SW 1271 (cell line): ENCODE measurements at places on chromosomes 13 and 19.
A peak's percentile ranks its signal among the peaks of the same experiment; 100 is the strongest.

- no peak for DNase-seq
Measured at GRCh38 chr19:18897094-18898029, 1.4 kb upstream of the CERS1 start.

DNA sequence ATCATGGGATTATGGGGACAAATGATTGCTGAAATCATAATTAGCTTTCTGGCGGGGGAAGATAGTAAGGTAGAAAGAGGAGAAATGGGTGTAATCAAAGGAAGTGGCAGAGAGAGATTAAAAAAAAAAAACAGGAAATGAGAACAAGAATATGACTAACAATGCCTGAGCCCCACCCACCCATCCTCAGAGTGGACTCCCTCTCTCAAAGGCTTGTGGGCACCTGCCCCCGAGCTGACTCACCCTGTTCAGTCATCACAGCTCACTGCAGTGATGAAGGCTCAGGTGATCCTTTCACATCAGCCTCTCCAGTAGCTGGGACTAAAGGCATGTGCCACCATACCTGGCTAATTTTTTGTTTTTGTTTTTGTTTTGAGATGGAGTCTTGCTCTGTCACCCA is 26.4 kb upstream of the TPT1 start:
- peak; percentile 84 for DNase-seq

GRCh38 chr13:57552437-57552836 is 79.1 kb upstream of the PCDH17 start:
- DNase-seq = no peak

- DNase-seq = no peak
Measured at GRCh38 chr13:29572575-29572974, 22.9 kb downstream of the SLC7A1 start.

DNA sequence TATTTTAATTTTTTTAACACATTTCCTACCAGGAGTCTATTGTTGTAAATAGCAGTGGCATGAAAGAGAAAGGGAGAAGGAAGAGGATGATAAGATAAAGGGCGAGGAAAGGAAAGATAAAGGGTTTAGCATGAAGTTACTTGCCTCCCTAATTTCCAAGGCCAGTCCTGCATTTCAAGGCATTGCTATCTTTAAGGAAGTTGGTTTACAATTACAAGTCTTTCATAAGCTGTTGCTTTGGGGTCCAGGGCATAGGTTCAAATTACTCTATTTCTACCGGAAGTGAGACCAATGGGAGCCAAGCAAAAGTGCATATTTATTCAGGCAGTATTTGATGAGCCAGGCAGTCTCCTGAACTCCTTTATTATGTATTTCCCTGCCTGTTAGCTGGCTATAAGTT is 27.7 kb upstream of the UBL3 start:
- DNase-seq = no peak

DNA sequence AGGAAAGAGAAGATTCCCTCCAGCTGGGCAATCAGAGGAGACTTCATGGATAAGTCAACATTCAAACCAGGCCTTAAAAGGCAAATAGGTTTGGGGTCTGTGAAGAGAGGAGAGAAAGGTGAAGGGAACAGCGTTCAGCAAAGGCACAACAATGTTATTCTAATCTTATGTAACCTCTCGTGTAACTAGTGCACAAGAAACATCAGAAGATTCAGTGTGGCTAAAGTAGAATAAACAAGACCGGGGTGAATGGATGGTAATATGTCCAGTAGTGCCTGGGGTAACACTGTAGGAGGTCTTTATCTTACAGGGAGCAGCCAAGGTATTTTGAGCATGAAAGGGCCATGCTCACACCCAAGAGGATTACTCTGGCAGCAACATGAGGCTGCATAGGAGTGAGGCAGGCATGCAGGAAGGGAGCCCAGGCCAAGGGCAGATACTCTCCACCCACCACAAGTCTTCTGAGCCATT is 24.1 kb downstream of the LHFPL6 start:
- DNase-seq = no peak

DNA sequence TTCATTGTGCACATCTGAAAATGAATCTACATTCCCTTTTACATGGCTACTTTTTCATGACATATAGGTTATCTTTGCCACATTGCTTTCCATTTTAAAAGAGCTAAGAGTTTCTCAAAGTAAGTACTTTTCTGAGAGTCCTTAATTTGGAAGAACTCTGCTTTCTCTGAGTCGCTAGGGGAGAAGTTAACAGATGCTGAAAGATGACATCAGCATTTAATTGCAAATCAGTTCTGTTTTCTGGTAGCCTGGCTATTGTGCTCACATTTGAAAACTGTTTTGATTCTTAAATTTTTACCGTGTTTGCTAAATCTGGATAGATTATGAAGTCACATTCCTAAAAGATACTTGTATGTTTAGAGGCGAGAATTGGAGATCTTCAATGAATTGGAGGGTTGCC is 107.7 kb upstream of the C1QTNF9B start:
- no peak for DNase-seq

DNA sequence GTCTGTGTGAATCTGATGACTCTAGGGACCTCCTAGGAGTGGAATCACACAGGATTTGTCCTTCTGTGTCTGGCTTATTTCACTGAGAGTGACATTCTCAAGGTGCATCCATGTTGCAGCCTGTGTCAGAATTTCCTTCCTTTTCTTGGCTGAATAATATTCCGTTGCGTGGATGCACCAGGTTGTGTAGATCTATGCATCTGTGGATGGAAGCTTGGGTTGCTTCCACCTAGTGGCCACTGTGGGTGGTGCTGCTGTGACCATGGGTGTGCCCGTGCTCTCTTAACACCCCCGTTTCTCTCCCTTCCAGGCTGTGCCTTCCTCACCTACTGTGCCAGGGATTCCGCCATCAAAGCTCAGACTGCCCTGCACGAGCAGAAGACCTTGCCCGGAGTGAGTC is 26.2 kb downstream of the CELF5 start:
- no peak for DNase-seq

DNA sequence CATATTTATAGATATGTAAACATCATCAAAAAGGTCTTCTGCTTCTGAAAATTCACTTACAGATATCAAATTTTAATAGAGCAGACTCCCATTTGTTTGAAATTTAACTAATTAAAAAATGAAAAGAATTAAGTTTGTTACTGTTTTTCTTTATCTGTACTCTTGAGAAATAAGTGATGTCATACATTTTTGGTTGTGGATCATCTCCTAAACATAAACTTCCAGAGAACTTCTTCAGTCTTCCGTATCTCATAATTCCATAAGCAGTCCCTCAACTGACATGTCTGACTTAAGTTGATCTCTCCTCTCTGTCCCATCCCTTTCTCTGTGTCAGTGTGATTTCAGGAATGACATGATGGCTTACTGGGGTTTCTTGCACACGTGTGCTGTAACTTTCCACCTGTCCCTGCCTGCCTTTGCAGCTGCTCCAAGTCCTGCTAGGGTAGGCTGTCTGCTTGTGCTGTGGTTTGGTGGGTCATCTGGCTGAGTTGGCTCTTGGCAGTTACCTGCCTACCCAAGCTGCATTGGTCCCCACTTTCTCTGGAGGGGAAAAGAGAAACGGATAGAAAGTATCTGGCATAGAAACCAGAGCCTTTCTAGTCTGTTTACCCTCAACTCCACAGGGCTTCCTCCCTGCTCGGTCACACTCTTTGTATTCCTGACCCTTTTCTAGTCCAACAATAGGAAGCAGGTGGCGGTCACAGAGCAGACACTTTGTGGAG is 127.1 kb downstream of the GGACT start:
- DNase-seq = no peak

- DNase-seq = no peak
Measured at GRCh38 chr19:55285229-55285890, 1.6 kb downstream of the BRSK1 start.

- no peak for DNase-seq
Measured at GRCh38 chr13:39952249-39953233, 297.1 kb downstream of the COG6 start.

DNA sequence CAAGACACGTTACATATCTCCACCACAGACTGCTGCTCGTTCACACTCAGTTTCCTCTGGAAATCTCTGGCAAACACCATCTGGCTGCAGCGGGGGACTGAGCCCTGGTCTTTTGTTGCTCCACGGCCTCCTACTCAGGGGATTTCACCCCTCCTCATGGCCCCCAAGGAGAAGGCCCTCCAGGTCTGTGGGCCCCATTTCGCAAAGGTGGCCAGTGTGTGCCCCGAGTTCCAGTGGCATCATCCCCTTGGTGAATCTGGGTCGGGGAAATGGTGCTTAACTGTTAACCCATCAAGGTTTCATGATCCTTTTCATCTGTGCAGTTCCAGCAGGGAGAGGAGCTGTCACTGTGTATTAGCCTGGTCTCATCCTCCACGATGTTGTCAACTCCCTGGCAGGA is 235.4 kb upstream of the MAB21L1 start:
- DNase-seq = no peak

- no peak for DNase-seq
Measured at GRCh38 chr19:31099515-31100205, 249.6 kb downstream of the TSHZ3 start.

DNA sequence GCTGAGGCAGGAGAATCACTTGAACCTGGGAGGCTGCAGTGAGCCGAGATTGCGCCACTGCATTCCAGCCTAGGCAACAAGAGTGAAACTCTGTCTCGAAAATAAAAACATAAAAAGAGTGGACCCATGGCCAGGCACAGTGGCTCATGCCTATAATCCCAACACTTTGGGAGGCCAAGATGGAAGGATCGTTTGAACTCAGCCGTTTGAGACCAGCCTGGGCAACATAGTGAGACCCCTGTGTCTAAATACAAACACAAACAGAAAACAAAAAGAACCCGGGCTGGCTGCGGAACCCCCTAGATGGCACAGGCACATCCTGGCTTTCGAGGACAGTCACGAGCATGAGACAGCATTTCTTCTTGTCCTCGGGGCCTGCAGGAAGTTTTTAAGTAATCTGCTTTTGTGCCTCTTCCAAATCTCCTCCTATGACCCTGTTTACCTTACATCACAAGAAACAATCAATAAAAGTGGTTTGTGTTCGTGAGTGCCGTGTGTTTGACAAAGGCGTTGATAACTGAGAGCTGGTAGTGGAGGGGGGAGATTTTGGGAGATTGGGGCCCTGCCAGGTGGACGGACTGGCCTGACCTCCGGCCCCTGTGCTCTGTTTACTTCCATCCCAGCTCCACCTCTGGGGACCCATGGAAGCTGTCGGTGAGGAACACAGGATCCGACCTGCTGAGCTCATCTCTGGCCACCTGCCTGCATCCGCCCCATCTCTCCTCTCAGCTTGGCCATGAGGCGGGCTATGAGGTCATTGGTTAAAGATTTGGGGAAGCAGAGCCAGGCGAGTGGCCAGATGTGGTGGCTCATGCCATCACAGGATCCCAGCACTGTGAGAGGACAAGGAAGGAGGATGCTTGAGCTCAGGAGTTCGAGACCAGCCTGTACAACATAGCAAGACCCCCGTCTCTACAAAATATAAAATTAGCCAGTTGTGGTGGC is 5.9 kb upstream of the GDF15 start:
- DNase-seq = no peak

- no peak for DNase-seq
Measured at GRCh38 chr13:49300276-49300675, 52.6 kb downstream of the CDADC1 start.

GRCh38 chr19:8451885-8452284 is 7.1 kb downstream of the HNRNPM start:
- no peak for DNase-seq

- no peak for DNase-seq
Measured at GRCh38 chr19:13827656-13828055, 32.4 kb downstream of the ZSWIM4 start.

GRCh38 chr13:46620029-46620428 is 67.1 kb downstream of the LRCH1 start:
- no peak for DNase-seq

DNA sequence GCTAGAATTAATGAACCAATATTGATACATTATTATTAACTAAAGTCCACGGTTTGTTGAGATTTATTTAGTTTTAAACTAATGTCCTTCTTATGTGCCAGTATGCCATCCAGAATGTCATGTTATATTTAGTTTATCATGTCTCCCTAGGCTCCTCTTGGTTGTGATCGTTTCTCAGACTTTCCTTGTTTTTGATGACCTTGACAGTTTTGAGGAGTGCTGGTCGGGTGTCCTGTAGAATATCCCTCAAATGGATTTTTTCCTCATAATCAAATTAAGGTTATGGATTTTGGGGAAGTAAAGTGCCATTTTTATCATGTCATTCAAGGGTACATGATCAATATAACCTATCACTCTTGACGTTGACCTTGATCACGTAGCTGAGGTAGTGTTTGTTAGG is 6.1 kb upstream of the ZNF45 start:
- no peak for DNase-seq

- no peak for DNase-seq
Measured at GRCh38 chr19:42246143-42246921, 3.9 kb upstream of the GSK3A start.

- DNase-seq = no peak
Measured at GRCh38 chr19:14545716-14546082, 16.3 kb downstream of the TECR start.

GRCh38 chr19:34256835-34257558 is 2.6 kb downstream of the GARRE1 start:
- DNase-seq = no peak

DNA sequence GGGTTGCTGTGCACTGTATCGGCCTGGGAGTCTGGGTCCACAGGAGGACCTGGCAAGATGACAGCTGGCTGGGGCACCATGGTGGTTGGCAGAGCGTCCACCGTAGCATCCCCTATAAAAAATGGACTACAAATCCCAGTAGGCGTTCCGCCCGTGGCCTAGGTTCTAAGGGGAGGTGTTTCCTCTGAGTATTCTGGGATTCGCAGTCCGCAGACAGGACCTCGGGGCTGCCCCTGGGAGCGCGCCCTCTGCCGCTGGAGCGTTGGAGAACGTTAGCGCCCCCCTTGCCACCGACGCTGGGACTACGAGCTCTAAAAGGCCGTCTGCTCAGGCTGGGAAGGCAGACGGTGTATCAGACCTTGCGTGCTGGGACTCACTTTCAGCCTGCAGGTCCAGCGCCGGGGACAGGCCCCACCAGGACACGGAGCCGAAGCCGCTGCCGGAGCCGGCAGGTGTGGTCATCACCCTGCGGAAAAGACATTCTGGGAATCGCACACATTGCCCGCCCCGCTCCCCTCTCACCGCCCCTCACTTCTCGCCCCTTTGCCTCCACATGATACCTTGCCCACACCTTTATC is 372 bp downstream of the DNAAF3 start:
- DNase-seq = peak; percentile 89

DNA sequence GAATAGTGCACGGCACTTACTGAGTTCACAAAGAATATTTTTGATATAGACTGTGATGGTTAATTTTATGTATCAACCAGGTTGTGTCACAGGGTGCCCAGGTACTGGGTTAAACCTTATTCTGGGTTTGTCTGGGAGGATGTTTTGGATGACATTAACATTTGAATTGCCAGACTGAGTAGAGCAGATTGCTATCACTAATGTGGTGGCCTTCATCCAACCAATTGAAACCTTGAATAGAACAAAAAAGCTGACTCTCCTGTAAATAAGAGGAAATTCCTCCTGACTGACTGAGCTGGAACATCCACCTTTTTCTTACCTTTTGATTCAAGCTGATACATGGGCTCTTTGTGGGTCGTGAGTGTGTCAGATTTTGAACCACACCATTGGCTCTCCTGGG is 1424.4 kb upstream of the MIR17HG start:
- no peak for DNase-seq

DNA sequence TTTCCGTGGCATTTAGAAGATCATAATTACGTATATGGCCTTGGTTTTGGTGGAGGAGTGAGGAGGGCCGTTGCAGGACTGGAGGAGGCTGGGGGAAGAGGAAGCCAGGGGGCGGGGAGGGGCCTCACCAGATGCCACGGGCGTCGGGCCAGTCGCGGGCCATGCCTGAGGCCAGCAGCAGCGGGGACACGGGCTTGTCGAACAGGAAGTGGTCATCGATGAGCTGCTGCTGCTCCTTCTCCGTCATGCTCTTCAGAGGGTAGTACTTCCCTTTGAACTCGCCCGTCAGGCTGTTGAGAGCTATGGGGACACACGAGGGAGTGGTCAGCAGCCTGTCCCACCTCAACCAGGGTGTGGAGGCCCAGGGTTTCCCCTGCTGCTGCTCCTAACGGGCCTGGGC is 11.1 kb downstream of the CKM start:
- DNase-seq = no peak
